ENCODE measurements at places on chromosomes 3 and 15.

GRCh38 chr3:140081887-140082286, 146.9 kb downstream of the CLSTN2 start:
- DNase-seq = no peak

GRCh38 chr15:82995938-82996337, 9.9 kb downstream of the RAMAC start:
- no peak for DNase-seq

DNA sequence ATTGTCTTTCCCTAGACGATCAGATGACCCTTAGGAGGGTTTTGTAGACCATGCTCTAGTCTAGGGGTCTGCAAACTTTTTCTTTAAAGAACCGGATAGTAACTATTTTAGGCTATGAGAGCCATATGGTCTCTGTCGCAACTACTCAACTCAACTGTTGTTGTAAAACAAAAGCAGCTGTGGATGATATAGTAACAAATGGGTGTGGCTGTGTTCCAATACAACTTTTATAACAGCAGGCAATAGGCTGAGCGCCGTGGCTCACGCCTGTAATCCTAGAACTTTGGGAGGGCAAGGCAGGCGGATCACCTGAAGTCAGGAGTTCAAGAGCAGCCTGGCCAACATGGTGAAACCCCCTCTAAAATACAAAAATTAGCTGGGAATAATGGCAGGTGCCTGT, 6.1 kb upstream of the CMTM6 start:
- no peak for DNase-seq

DNA sequence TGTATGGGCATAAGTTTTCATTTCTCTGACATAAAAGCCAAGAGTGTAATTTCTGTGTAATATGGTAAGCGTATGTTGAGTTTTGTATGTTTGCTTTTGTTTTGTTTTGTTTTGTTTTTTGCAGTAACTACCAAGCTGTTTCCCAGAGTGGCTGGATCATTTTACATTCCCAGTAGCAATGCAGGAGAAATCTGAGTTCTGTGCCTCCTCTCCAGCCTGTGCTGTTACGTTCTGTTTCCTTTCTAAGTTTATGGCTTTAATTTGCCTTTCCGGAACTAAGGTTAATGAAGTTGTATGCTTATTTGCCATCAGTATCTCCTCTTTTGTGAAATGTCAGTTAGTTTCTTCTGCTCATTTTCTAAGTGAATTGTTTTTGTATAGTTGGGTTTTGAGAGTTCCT, 307.8 kb downstream of the GABRG3 start:
- peak; percentile 36 for DNase-seq

DNA sequence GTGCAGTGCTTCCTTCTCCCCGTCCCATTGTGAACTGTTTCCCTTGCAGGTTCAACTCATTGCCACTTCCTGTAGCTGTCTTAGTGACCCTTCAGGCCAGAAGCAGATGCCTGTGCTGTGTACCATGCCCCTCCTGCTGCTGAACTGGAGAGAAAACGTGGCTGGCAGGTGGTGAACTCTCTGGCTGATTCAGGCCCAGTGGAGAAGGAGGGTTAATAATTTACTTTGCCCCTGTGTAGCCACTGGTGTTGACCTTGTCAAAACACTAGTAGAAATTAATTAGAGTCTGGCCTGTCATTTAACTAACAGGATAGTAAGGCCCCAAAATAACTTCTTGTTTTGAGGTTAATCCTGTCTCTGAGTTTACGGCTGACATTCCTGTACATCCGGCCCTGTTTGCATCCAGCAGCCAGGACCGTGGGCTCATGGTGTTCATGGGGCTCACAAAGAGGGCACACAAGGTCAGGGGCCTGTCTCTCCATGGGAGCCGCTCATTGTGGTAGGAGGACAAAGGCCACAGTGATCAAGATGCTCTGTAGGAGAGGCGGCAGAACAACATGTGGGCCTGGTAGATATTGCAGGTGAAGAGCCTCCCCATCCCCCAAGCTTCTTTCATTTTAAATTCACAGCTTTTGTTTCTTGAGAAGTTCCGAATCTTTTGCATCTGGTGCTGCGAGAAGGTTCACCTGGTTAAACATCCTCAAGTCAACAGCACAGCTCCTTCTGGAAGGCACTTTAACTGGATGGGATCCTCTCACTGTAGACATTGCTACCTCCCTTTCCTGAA, 101.6 kb downstream of the CGNL1 start:
- no peak for DNase-seq

Data from NCI-H526 (cell line).